Tibial artery (tissue), 4 donors: ENCODE measurements at places on chromosomes 4 and X.

GRCh38 chr4:6732441-6733357 lies 16.7 kb downstream of the BLOC1S4 start:
- no peaks in the 10 kb centered on the region for H3K27me3 ChIP-seq
- no peak overlapping the region for H3K4me3 ChIP-seq
- DNase-seq: peak; percentile 91

DNA sequence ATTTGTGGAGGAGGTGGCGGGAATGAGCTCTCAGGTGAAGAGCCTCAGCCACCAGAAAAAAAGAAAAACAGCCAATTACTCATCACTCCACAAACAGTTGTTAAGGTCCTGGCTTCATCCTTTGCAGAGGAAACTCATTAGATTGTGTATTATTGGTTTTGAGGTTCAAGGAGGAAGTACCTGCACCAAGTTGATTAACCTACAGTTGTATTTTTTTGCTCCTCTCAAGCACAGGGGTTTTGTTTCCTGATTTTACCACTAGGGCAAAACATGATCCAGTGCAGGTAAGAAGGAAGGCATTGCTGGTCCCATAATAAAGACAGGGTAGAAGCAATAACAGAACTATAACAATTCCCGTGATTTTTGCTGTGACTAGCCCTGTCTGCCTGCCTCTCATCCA lies 84.0 kb upstream of the QRFPR start:
- H3K36me3 ChIP-seq: no peaks in the 10 kb centered on the region
- H3K27ac ChIP-seq: no peak overlapping the region
- H3K4me3 ChIP-seq: no peak overlapping the region
- H3K27me3 ChIP-seq: peaks cover 4% of the 10 kb centered on the region
- no peak for DNase-seq
- H3K4me1 ChIP-seq: no peaks in the 10 kb centered on the region

- H3K36me3 ChIP-seq: no peaks in the 10 kb centered on the region
- no peaks in the 10 kb centered on the region for H3K4me1 ChIP-seq
- no peak overlapping the region for H3K27ac ChIP-seq
- H3K4me3 ChIP-seq: no peak overlapping the region
- no peak for DNase-seq
Observed at GRCh38 chr4:1593458-1593857, 90.7 kb downstream of the FAM53A start.

- H3K27me3 ChIP-seq: no peaks in the 10 kb centered on the region
- no peak for DNase-seq
- no peak overlapping the region for H3K27ac ChIP-seq
- no peaks in the 10 kb centered on the region for H3K36me3 ChIP-seq
- H3K4me3 ChIP-seq: no peak overlapping the region
Observed at GRCh38 chr4:33715841-33716395, 2528.4 kb downstream of the ARAP2 start.

GRCh38 chr4:13656569-13657405 lies 29.3 kb upstream of the BOD1L1 start:
- DNase-seq: no peak
- H3K27me3 ChIP-seq: no peaks in the 10 kb centered on the region
- H3K27ac ChIP-seq: no peak overlapping the region
- H3K36me3 ChIP-seq: no peaks in the 10 kb centered on the region

GRCh38 chr4:7155590-7156071 lies 36.7 kb upstream of the SORCS2 start:
- peak; percentile 17 for DNase-seq
- no peaks in the 10 kb centered on the region for H3K36me3 ChIP-seq
- H3K4me3 ChIP-seq: no peak overlapping the region

DNA sequence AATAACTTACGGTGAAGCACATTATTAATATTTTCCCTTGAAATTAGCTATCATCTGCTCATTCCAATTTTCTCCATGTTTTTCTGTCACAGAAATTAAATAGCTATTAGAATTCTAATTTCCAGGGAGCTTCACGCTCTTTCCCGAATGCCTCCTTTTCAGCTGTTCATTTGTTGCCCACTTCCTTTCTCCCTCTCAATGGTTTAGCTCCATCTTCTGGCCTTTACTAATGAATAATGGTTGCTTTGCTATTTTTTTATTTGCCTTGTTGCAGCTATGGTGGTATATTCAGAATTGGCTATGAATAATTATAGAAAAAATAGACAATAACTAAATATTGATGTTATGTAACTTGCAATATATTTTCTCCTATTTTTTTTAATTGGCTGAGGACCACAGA lies 70.5 kb downstream of the GRIA2 start:
- no peaks in the 10 kb centered on the region for H3K4me1 ChIP-seq
- no peak for DNase-seq
- H3K4me3 ChIP-seq: no peak overlapping the region
- no peak overlapping the region for H3K27ac ChIP-seq

- H3K4me1 ChIP-seq: no peaks in the 10 kb centered on the region
- H3K4me3 ChIP-seq: no peak overlapping the region
- H3K36me3 ChIP-seq: no peaks in the 10 kb centered on the region
- no peak for DNase-seq
- H3K27ac ChIP-seq: no peak overlapping the region
- no peaks in the 10 kb centered on the region for H3K27me3 ChIP-seq
Observed at GRCh38 chr4:153028535-153028934, 92.4 kb downstream of the FHDC1 start.

- H3K27ac ChIP-seq: no peak overlapping the region
- H3K27me3 ChIP-seq: no peaks in the 10 kb centered on the region
- no peaks in the 10 kb centered on the region for H3K36me3 ChIP-seq
- H3K4me3 ChIP-seq: no peak overlapping the region
Observed at GRCh38 chr4:24632011-24632410, 47.7 kb upstream of the DHX15 start.

DNA sequence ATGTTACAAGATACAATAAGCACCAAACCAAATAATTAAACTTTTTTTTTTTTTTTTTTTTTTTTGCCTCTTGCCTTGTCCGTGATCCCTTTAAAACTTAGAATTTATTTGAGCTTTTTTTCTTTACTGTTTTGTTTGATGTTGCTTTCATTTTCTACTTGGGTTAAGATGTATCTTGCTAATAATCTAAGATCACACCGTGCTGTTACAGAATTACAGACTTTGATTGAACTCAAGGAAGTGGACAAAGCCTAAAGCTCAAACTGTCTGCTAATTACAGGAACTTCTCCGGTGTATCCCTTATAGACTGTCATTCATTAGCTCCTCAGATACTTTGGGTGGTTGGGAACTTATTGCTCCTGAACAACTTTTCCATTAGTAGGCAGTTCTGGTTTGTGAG lies 26.5 kb downstream of the STIM2 start:
- DNase-seq: no peak
- H3K36me3 ChIP-seq: no peaks in the 10 kb centered on the region
- H3K27me3 ChIP-seq: no peaks in the 10 kb centered on the region
- H3K4me1 ChIP-seq: no peaks in the 10 kb centered on the region

GRCh38 chr4:121139533-121140222 lies 24.4 kb downstream of the TNIP3 start:
- no peak overlapping the region for H3K4me3 ChIP-seq
- DNase-seq: no peak
- no peak overlapping the region for H3K27ac ChIP-seq
- H3K36me3 ChIP-seq: no peaks in the 10 kb centered on the region
- H3K27me3 ChIP-seq: no peaks in the 10 kb centered on the region

GRCh38 chr4:162707962-162708361 lies 458.7 kb downstream of the NAF1 start:
- no peak overlapping the region for H3K4me3 ChIP-seq
- H3K36me3 ChIP-seq: no peaks in the 10 kb centered on the region
- H3K27me3 ChIP-seq: no peaks in the 10 kb centered on the region
- no peak for DNase-seq

- no peak overlapping the region for H3K4me3 ChIP-seq
- no peaks in the 10 kb centered on the region for H3K4me1 ChIP-seq
- H3K27ac ChIP-seq: no peak overlapping the region
- H3K36me3 ChIP-seq: no peaks in the 10 kb centered on the region
Observed at GRCh38 chr4:33998291-33998690, 2246.0 kb downstream of the ARAP2 start.

DNA sequence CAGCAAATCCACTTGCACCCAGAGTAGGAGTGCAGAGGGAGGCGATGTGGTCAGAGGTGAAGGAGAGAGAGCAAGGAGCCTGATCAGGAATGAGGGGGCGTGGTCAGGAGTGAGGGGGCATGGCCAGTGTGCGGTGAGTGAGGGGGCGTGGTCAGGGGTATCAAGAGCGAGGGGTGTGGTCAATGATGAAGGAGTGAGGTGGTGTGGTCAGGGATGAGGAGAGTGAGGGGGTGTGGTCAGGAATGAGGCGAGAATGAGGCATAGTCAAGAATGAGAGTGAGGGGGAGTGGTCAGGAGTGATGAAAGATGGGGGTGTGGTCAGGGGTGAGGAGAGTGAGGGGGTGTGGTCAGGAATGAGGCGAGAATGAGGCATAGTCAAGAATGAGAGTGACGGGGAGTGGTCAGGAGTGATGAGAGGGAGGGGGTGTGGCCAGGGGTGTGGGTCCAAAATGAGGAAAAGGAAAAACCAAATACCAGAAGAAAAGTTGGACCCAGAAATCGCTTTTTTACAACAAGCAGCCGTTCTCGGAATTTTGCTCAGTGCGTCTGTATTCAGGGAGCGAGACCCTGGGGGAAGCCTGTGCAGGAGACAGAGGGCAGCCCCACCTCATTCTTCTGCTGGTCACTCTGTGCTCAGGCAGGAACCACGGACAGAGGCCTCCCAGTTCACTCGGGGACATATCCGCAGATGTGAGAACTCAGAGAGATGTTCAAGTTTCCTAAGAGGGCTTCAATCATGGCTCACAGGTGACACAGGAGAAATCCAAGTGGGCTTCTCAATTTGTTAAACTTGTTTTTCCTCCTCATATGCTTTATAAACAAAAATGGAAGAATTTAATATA lies 47.5 kb downstream of the MAGEA1 start:
- no peak for DNase-seq
- H3K4me1 ChIP-seq: no peaks in the 10 kb centered on the region
- H3K4me3 ChIP-seq: no peak overlapping the region
- no peaks in the 10 kb centered on the region for H3K27me3 ChIP-seq

DNA sequence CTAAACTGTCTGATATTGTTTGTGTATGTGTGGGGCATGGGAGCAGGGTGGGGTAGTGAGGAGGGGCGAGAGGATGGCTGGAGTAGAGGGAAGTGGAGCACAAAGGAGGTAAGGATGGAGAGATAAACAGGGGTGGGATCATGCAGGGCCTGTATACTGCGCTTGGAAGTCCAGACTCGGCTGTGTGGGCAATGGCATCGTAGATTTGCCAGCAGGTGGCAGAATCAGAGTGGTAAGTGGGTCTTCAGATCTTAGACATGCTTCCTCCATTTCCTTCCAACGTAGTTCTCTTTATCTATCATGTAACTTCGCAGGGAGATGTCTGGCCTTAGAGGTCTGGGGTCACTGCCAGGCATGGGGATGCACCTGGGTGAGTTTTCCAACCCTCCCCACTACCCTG lies 155.5 kb downstream of the PDGFRA start:
- peak; percentile 31 for DNase-seq
- H3K27ac ChIP-seq: no peak overlapping the region
- no peaks in the 10 kb centered on the region for H3K36me3 ChIP-seq
- no peaks in the 10 kb centered on the region for H3K4me1 ChIP-seq
- H3K4me3 ChIP-seq: no peak overlapping the region

- H3K27ac ChIP-seq: no peak overlapping the region
- H3K4me3 ChIP-seq: no peak overlapping the region
- H3K27me3 ChIP-seq: no peaks in the 10 kb centered on the region
Observed at GRCh38 chr4:48767055-48767929, 12.8 kb downstream of the FRYL start.

- no peaks in the 10 kb centered on the region for H3K27me3 ChIP-seq
Observed at GRCh38 chr4:15926486-15926885, 12.1 kb downstream of the FGFBP1 start.

- H3K4me1 ChIP-seq: no peaks in the 10 kb centered on the region
- H3K27ac ChIP-seq: no peak overlapping the region
- no peaks in the 10 kb centered on the region for H3K36me3 ChIP-seq
Observed at GRCh38 chrX:100208076-100208475, 202.0 kb downstream of the PCDH19 start.

DNA sequence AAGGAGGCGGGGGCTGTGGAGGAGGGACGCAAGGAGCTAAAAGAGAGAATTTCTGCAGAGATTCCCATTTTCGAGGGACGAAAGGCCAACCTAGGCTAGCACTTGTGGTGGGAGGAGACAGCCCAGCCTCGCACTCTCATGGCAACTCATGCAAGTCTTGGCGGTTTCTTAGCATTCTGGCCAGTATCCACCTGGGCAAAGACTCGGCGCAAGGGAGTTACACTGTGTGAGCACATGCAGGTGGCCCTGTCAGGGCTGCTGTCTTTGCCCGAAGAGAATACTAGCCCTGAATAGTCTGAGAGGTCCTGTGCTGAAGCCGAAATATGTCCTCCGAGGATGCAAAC lies 15.5 kb downstream of the MCF2 start:
- H3K4me1 ChIP-seq: no peaks in the 10 kb centered on the region
- peak overlapping the region; percentile 39 for H3K4me3 ChIP-seq
- H3K27ac ChIP-seq: no peak overlapping the region
- no peaks in the 10 kb centered on the region for H3K27me3 ChIP-seq

- no peaks in the 10 kb centered on the region for H3K4me1 ChIP-seq
- no peak overlapping the region for H3K27ac ChIP-seq
- no peak overlapping the region for H3K4me3 ChIP-seq
- H3K36me3 ChIP-seq: no peaks in the 10 kb centered on the region
Observed at GRCh38 chrX:28609003-28609402, 21.8 kb downstream of the IL1RAPL1 start.

- no peaks in the 10 kb centered on the region for H3K4me1 ChIP-seq
- no peaks in the 10 kb centered on the region for H3K36me3 ChIP-seq
- H3K27ac ChIP-seq: no peak overlapping the region
Observed at GRCh38 chrX:104370089-104370488, 115.4 kb upstream of the ESX1 start.
